ENCODE measurements at places on chromosomes 3 and 15. TPM values are rescaled to one million over a fixed set of nuclear protein-coding genes. Genes with fewer than 3 reads are reported as not detected.
A peak's percentile ranks its signal among the peaks of the same experiment; 100 is the strongest.

PPM1M gene
- 16.2 TPM for total RNA-seq

DNA sequence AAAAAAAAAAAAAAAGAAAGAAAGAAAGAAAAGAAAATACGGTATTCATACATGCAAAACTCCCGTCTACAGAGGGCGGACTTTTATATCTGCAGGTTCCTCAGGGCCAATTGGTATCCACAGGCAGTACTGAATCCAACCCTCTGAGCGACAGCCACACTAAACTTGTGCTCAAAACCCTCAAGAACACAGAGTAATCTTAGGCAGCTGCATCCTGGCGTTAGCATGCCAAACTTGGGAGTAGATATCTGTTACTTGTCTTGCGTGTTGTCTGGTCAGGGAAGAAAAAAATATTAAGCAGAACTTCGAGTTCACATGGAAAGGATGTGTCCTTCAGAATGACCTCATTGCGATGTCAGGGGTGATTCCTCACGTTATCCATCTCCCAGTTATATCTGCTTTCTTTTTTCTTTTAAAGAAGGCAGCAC, 12.8 kb downstream of the SNAP23 start:
- no peak for DNase-seq

- peak; percentile 55 for DNase-seq
Observed at GRCh38 chr3:107367353-107367752, 9.9 kb upstream of the CCDC54 start.

GRCh38 chr3:108877901-108878300, 55.3 kb downstream of the TRAT1 start:
- DNase-seq, result no peak

- DNase-seq, result no peak
Observed at GRCh38 chr3:134911586-134912548, 116.8 kb downstream of the EPHB1 start.

GRCh38 chr3:27659279-27660021, 62.7 kb downstream of the EOMES start:
- DNase-seq, result no peak

DNA sequence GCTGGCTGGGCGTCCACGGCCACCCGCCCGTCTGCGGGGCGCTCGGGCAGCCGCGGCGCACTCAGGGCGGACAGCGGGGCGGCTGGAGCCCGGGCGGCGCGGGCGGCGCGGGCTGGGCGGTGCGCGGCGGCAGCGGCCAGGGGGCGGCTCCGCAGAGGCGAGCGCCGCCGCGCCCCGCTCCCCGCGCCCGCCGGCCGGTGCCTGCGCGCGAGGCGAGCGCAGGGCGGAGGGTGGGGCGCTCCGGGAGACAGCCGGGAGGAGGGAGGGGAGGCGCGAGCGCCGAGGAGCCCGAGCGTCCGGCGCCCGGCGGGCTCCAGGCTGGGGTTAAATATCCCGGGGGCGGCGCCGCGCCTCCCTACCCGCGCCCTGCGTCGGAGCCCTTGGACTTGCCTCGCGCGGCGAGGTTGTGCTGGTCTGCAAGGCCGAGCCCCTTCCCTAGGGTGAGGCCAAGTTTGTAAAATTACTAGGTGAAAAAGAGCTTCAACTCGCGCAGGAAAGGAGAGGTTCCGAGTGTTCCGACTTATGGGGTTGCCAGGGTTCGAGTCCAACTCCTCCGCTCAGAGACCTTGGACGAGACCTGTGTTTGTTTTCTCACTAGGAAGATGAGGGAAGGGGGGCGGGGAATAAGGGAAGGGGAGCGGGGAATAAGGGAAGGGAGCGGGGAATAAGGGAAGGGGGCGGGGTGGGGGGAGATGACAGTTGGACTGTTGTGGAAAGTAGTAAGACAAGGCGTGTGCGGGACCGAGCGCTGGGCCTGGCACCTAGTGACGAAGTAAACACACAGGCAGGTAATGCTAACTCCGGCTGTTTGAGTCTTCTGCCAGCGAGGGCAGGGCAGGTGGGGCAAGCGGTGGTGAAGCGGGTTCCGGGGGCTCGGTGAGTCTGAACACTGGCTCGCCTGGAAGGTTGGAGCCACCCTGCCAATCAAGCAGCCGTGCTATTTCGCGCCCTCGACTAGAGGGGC, at the start of gene TNFAIP8L3:
Gene TNFAIP8L3, minus strand, starts transcription at position 301 of the 964 bp plus-strand sequence. CDS start 311 bp downstream, outside the sequence.
- peak; percentile 24 for DNase-seq

DNA sequence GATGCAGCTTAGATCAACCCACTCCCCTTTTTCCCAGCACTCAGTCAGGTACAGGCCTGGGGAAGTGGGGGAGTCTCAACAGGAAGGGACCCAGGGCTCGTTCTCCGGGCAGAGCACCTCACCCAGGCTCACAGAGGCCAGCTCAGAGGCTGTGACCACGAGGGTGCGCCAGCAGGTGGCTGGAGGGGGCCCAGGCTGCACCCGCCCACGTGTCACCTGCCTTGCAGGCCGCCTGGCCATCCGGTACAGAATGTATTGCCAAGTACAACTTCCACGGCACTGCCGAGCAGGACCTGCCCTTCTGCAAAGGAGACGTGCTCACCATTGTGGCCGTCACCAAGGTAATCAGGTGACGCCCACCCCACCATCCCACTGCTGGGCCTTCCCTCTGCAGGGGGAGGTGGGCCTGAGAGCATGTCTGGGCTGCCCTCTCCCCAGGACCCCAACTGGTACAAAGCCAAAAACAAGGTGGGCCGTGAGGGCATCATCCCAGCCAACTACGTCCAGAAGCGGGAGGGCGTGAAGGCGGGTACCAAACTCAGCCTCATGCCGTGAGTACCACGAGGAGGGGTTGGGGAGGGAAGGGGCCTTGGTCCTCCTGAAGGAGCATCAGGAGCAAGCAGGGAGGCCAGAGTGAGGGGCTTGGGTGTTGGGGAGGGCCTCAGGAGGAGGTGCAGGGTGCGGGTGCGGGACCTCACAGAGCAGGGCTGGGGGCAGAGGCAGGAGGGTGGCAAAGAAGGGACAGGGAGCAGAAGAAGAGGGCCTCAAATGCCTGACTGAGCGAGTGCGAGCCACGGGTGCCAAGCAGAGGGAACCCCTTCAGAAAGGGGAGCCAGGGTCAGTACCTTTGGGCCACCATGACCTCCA, 14.0 kb upstream of the LMAN1L start:
- no peak for DNase-seq

DNA sequence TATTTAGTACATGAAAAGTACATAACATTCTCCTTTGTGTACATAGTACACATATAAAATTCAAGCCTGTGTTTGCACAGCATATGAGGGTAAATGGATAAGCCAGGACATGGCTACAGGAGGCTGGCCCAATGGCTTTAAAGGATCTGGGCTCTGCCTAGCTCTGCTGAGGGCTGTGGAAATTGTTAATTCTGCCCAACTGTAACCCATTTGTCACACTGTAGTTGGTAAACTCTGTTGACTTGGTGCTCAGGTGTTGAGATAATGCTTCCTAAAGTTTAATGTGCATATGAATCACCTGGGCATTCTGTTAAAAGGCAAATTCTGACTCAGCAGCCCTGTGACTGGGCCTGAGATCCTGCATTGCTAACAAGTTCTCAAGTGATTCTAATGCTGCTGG, 196.5 kb upstream of the ZPLD1 start:
- no peak for DNase-seq

DNA sequence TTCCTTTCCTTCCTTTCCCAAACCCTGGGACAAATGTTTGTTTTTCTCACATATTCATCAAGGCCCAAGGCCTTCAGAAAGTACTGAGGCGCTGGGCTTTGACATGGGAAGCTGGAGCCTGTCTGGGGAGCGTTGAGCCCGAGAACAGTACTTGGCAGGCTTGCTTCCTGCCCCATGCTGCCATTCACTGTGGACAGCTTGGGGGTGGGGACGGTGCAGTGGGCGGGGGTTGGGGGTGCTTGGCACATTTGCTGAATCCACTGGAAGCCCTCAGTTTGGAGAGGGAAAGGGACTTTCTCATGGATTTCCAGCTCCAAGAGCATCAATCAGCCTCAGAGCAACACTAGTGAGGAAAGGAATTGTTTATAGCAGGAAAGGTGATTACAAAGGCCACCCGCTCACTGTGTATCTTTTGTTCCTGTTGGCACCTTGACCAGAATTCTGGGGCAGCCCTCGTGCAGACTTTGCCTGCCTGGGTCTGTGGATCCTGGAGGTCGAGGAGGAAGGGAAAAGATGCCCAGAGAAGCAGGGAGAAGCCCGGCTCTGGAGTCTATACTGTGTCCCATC, 199.8 kb upstream of the RGMA start:
- DNase-seq, result no peak
